Frontal cortex (tissue), 4 donors: ENCODE measurements at places on chromosomes 13 and 19. TPM values are rescaled to one million over a fixed set of nuclear protein-coding genes. Genes with fewer than 3 reads are reported as not detected.

Gene ZNF808
- 17.9 TPM for total RNA-seq

Gene DGKH
- total RNA-seq, result 15.5 TPM

Gene TMC4
- not detected for total RNA-seq

Gene PRTN3
- 1.2 TPM for total RNA-seq

Gene ZNF345
- 24.9 TPM for total RNA-seq
